Colonic mucosa (tissue), 4 donors: ENCODE measurements at places on chromosomes 12 and 14. TPM values are rescaled to one million over a fixed set of nuclear protein-coding genes. Genes with fewer than 3 reads are reported as not detected.

ASB2 gene
- 13.4 TPM for total RNA-seq

AMIGO2 gene
- 2.0 TPM for total RNA-seq

CRY1 gene
- total RNA-seq = 22.5 TPM

SMCO3 gene
- total RNA-seq = not detected

OR4E2 gene
- not detected for total RNA-seq

ITGA7 gene
- total RNA-seq = 64.4 TPM

INHBC gene
- total RNA-seq = not detected

AQP6 gene
- not detected for total RNA-seq

SLC5A8 gene
- 0.30 TPM for total RNA-seq

GNB3 gene
- total RNA-seq = 0.62 TPM

LDHB gene
- 330 TPM for total RNA-seq
